Neuronal stem cell (in vitro differentiated cells): ENCODE measurements at places on chromosomes 4 and X.

DNA sequence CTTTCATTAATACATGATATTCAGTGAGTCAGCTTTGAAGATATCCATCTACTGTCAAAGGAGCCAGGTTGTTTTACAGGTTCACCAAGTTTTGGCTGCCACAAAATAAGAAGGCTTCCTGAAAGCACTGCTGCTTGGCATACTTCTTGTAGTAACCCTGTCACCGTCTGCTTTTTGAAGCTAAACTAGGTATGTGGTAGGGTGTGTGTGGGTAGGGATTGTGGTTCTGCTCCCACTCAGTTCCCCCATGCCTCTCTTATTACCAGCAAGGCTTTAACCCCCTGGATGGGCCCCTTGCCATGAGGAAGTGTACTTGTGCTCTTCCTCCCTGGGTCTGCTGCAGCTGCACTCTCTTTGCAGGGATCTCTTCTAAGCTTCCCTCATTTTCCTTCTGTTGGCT is 191.2 kb downstream of the BANK1 start:
- no peak for DNase-seq

DNA sequence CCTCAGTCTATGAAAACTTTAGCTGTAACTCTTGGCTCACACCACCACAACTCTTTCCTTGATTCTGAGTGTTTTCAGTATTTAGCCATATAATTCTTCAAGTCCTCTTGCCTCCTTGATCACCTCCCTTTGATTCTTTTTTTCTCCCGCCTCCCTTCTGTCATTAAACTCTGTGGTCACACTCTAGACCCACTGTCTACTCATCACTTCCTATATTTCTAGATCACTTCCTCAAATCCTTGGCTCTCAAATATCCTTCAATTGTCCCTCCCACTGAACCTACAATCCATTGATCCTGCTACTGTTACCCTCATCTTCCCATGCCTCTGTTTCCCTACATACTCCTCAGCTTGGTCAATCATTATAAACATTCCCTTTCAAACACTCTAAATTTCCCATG is 12.4 kb upstream of the CXXC4 start:
- DNase-seq = no peak

- no peak for DNase-seq
Measured at GRCh38 chrX:131735127-131735526, 191.3 kb downstream of the OR13H1 start.

DNA sequence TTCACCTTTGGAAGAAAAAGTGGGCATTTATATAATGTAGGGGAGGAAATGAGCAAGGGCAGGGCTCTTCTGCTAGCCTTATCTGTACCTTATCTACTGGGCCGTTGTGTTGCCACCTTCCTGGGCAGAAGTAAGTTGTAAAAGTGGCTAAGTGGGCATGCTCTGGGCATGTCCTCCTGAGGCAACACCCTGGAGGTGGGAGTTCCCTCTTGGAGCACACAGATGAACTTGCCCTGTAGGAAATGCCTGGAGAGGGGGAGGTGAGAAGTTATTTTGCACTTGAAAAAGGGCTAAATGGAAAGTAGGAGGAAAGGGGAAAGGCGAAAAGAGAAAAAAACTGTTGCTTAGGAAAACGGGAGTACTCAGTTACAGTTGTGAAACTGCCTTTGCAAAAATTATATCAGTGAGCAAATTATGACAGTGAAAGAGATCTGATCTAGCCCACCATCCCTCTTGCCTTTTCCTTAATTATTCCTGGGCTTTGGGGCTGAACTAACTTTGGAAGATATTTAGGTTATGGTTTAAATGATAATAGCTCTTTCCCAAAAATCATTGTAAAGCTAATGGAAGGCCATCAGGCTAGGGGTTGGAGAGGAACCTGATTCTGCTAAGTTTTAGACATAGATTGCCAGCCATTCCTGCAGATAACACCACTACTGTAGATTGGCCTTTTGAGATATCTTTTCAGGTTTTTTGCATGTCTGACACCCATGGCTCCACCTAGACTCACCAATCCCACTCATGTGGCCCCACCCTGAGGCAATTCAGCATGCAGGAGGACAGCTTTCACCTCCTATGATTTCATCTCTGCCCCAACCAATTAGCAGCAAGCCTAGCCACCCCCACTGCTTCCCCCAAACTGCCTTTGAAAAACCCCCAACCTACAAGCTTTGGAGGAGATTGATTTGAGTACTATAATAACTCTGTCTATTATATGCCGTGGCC is 20.5 kb upstream of the ZNF81 start:
- no peak for DNase-seq

DNA sequence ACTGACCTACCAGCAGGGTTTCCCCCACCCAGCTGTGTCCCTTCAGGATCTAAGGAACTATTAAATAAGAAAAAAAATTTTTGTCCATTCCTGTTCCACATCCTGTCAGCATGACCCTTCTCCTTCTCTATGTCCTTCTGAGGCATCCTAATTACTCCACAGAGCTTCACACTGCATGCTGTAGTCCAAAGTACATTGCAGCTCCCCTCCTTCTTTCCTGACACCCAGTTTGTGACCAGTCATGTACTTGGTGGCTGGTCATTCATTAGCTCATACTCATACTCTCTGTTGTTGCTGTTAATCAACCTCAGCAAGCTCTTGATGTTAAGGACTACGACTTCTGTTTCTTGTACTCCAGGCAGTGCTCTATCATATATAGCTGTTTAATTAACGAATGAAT is 2.4 kb upstream of the EGF start:
- no peak for DNase-seq

- DNase-seq = no peak
Measured at GRCh38 chr4:79756140-79756895, 316.7 kb downstream of the ANTXR2 start.
